B cell (primary cell): ENCODE measurements at places on chromosomes 16 and 17. TPM values are rescaled to one million over a fixed set of nuclear protein-coding genes. Genes with fewer than 3 reads are reported as not detected.

KRTAP4-1 gene
- not detected in 2 replicates for total RNA-seq

CSH2 gene
- total RNA-seq, result not detected in 2 replicates

DRG2 gene
- 67.8 and 73.1 TPM in 2 replicates for total RNA-seq

GRCh38 chr17:50931144-50931908 lies 65.2 kb upstream of the TOB1 start:
- peak; percentile 62 for DNase-seq

DNA sequence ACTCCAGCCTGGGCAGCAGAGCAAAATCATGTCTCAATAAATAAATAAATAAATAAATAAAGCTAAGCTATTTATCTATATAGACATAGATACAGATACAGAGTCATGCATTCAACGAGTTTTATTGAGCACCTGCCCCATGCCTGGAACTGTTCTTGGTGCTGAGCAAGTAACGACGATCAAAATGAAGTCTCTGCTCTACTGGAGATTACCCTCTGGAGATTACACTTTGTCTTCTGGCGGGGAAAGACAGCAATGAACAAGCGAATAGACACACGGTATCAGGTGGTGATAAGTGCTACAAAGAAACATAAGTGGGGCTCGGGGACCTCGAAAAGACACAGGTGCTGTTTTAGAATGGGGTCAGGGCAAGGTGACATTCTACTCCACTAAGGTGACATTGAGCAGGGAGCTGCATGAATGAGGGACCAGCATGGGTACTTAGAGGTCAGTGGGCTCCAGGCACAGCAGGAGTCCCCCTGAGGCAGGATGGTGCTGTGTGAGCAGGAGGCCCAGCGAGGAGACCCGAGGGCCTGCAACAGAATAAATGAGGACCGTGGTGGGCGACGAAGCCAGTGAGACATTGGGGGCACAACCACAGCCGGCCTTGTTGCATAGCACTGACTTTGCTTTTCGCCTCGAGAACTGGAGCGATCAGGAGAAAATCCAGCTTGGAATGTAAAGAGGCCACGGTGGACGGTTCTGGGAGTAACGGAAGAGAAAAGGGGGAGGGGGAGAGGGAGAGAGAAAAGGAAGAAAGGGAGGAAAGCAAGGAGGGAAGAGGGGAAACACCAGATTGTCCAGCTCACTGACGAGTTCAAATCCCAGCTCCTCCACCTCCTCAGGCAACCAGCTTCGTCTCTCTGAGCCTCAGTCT lies 42.4 kb upstream of the MEAK7 start:
- no peak for DNase-seq

RNF222 gene
- total RNA-seq, result not detected in 2 replicates

CES3 gene
- 0.32 and 0.42 TPM in 2 replicates for total RNA-seq

SCARF1 gene
- total RNA-seq, result 3.4 and 3.7 TPM in 2 replicates

- DNase-seq, result peak; percentile 39
These were observed 5.6 kb downstream of the CRYBA1 start for GRCh38 chr17:29252101-29252791.
